NCI-H2171 (cell line): ENCODE measurements at places on chromosomes 5 and 9.

GRCh38 chr9:101047848-101048397 lies 19.4 kb downstream of the PLPPR1 start:
- no peak for DNase-seq

DNA sequence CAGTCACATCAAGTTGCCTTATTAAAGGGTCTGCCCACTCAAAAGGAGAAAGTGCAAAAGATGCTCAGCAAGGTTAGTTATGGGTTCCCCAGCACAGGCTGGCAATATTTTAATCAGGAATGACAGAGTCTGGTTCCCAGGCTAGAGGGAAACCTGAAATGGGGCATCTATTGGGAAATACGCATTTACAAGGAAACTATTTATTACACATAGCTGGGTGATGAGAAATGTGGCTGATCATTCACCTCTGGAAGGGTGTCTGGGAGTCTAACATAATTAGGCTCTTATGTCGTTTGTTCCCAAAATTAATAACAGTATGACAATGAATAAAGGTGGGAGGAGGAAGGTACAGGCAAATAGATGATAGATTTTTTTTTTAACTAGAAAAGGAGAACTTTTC lies 314.7 kb downstream of the ENC1 start:
- DNase-seq: no peak

DNA sequence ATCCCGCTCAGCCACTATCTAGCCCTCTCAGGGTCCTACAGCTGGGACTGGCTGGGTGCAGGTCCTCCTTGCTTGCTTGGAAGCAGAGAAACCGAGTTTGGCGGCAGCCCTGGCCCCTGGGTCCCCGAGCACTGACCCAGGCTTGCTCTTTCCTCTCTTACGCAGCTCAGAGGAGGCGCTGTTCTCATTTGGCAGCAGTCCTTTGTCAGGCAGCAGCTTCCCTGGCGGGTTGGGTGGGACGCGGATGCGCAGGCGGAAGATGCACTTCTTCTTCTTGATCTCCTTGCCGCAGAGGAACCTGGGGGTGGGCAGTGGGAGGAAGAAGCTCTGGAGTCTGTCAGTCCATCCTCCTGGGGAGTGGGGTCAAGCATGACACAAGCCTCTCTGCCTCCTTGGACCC lies 14.5 kb downstream of the PHF19 start:
- DNase-seq: no peak

DNA sequence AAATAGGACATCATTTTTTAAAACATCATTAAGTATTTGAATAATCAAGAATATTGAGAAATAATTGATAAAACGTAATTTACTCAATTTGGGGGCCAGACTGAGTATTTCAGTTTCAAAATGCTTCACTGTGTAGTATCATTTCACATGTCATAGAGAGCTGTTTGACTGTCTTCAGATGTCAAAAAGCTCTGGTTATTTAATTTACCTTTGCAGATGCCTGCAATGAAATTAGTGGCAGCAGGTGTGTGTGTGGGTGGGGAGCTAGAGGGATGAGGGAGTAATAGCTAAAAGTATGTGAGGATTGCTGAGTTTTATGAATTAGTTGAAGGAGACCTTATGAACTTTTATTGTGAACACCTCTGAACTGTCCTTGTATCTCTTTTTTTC lies 567.2 kb upstream of the MEF2C start:
- no peak for DNase-seq

DNA sequence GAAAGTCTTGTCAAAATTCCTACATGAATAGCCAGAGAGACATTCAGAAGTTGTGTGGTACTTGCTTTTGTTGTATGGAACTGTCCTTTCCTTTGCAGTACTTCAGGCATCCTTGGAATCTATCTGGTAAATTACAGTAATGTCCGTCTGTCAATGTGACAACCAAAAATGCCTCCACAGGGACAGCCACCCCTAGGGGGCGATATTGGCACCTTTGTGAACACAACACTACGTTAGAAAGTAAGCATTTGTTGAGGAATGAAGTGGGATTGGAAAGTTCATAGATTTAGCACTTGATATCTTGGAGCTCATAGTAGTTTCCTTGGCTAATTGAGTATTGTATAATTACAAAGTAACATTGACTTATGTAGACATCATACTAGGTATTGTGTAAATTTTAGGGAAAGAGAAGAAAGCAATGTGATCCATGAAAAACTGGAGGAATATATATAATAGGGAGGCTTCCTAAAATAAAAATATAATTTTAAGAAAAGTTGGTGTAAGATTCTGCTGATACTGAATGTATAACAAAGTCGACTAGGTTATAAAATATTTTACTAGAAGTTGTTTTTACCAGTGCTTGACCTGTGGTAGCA lies 32.7 kb downstream of the TMEFF1 start:
- DNase-seq: no peak

DNA sequence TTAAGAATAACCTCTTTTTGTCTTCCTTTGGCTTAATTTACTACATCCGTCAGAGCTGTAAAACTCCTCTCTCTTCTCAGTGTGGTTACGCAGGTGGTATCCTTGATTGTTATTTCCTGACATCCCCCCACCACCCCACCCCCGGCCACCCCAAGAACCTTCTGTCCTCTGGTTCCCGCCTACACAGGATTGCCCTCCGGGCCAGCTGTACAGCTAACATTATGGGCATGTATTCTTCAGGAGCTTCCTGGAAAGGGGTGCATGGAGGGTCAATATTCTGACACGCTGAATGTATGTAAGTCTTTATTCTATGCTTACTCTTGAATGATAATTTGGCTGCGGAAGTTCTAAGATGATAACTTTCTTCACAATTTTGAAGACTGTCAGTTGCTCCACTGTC lies 13.0 kb upstream of the ANP32B start:
- DNase-seq: no peak
